Skin of body (tissue), 3 donors: ENCODE measurements at places on chromosomes 1 and 21. TPM values are rescaled to one million over a fixed set of nuclear protein-coding genes. Genes with fewer than 3 reads are reported as not detected.

TDRD5 gene
- total RNA-seq: 0.59 TPM

SLC45A3 gene
- 2.7 TPM for total RNA-seq

FMN2 gene
- 0.69 TPM for total RNA-seq

ZNF593OS gene
- total RNA-seq: not detected

SH2D1B gene
- not detected for total RNA-seq

CRNN gene
- total RNA-seq: 4.3 TPM

MATN1 gene
- total RNA-seq: 1.4 TPM

IVL gene
- total RNA-seq: 71.5 TPM

CLIC6 gene
- total RNA-seq: 0.20 TPM

DIO1 gene
- not detected for total RNA-seq

UBL4B gene
- total RNA-seq: 0.20 TPM
